ENCODE measurements at places on chromosomes 2 and 18.

GRCh38 chr18:13500227-13500865 is 226.0 kb downstream of the FAM210A start:
- DNase-seq: peak; percentile 84

- DNase-seq: no peak
These were observed 80.4 kb downstream of the CTAGE1 start for GRCh38 chr18:22337306-22337705.

GRCh38 chr2:120331903-120332302 is 14.0 kb upstream of the INHBB start:
- no peak for DNase-seq

DNA sequence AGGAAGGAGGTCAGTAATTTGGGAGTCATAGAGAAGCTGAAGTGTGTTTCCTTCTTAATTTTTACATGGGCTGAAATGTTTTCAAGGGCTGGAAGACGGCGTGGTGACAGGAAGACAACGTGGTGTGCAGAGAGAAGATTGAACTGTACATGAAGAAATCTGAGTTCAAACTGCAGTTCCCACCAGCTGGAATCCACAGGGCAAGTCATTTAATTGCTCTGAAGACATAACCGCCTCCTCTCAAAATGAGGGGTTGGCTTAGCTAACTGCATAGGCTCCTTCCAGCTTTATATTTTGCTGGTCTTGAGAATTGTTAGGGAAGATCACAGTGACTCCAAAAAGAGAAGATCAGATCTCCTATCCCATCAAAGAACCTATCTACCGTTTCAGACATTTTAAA is 103.9 kb downstream of the SLC8A1 start:
- DNase-seq: no peak

DNA sequence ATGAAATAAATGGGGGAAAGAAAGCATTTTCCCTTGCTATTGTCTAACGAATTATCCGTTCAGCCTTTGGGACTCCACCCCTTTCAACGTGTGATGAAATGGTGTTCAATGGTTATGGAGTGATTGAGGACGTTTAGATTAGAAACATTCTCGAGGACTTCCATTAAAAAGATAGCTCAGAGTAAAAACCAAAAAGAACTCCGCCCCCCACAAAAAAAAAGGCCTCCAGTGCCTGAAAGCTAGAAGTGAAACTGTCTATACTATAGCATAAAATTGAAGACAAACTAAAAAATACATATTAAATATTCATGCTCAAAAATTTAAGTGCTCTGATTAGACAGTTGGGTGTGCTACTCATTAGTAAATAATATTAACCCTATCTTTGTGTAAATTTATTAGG is 3.0 kb upstream of the ZNF516 start:
- DNase-seq: no peak

DNA sequence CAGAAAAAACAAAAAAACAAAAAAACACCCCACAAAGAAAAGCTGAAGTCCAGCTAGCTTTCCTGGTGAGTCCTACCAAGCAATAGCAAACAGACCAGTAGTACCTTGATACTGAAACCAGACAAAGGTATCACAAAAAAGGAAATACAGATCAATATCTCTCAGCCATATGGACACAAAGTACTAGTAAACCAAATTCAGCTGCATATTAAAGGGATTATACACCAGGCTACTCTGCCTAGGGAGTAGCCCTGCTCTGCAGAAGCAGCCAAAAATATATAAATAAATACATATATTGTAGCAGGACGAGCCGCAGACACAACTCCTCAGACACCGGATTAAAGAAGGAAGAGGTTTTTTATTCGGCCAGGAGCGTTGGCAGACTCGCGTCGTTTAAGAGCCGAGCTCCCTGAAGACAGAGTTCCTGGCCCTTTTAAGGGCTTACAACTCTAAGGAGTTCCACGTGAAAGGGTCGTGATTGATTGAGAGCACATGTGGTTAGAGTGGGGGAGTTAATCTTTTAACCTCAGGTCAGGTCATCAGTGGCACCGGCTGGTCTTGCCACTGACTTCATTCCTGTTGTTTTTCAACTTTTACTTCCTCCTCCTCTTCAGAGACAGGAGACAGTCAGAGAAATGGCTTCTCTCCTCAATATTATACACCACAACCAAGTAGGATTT is 38.4 kb upstream of the DTNB start:
- DNase-seq: no peak

- DNase-seq: no peak
These were observed 419.1 kb downstream of the SLC4A3 start for GRCh38 chr2:220046507-220046906.

DNA sequence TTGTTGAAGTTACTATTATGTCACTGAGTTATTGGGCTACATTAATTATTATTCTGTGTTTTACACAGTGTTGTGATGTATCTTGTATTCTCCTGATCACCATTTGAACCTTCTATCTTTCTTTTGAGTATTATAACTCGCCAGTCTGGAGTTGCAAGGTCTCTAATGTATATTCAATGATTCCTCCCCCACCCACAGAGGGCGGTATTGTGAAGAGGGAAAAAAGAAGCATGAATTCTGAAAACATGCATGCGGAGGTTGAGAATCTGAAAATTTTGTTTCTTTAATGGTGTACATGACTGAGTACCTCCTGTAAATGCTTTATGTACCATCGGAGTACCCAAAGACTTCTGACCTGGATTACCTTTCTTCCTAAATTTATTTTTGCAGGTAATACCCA is 266.6 kb downstream of the NR4A2 start:
- DNase-seq: no peak

GRCh38 chr2:23401427-23402204 is 16.6 kb downstream of the KLHL29 start:
- DNase-seq: no peak

DNA sequence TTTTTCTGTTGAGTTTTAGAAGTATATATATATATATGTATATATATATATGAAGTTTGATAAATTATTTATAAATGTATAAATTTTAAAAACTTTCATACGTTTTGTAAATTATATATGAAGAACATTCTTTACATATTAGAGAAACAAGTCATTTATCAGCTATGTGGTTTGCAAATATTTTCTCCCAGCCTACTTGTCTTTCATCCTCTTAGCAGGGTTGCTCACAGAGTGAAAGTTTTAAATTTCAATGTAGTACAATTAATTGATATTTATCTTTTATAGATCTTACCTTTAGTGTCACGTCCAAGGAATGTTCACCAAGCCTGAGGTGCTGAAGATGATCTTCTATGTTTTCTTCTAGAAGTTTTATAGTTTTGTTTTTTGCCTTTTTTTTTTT is 78.3 kb upstream of the HS6ST1 start:
- no peak for DNase-seq

DNA sequence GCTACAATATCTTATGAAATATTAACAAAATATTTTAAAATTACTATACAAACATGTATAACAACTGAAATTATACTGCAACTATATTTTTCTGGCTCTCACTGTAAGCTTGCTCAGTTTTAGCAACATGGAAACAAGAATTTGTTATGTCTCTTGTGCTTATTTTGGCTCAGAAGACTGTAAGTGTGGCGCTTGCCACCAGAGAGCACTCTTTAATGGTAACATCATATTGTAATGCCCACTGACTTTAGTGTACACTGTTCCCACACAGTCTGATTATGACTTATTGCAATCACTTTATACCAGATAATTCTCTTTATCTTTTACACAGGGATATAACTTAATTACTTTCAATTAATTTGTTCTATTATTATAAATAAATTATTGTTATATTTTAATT is 1500.6 kb upstream of the TMEFF2 start:
- DNase-seq: no peak

GRCh38 chr2:159891917-159892730 is 94.1 kb upstream of the CD302 start:
- no peak for DNase-seq

GRCh38 chr2:68714866-68715265 is 19.7 kb upstream of the ARHGAP25 start:
- DNase-seq: no peak

- DNase-seq: no peak
These were observed 58.2 kb upstream of the TFCP2L1 start for GRCh38 chr2:121343191-121343590.

- no peak for DNase-seq
These were observed 16.7 kb upstream of the ADI1 start for GRCh38 chr2:3535794-3536681.

DNA sequence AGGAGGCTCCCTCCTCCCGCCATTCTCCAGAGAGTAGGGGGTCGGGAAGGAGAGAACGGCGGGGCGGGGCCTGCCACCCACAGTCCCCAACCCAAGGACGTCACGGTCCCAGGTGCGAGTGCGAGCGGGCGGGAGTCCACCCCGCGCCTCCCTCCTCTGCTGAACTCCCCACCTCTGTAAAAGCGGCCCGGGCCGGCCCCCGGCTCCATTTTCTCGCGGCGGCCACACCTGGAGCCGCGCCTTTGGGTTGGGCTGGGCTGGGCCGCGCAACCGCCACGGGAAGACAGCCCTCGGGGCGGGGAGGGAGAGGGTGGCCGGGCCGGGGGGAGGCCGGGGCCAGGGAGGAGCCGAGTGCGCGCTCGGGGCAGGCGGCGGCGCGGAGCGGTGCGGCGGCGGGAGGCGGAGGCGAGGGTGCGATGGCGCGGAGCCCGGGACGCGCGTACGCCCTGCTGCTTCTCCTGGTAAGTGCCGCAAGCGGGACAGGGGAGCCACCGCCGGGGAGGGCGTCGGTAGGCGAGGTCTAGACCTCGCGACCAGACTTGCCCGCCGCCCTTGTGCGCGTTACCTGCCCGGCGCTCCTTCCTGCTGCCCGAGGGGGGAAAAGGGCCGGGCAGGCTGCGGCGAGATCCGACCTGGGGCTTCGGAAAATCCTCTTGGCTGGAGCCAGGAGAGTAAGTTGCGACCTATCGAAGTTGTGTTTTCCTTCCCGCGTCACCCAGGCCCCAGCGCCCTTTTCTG is at the start of gene DSG2:
Gene DSG2, plus strand, starts transcription at position 342 of the 738 bp plus-strand sequence. Its CDS starts 75 bp downstream, at position 417.
- DNase-seq: no peak
